ENCODE measurements at places on chromosomes 3 and 15.

GRCh38 chr15:93716615-93717231 lies 514.6 kb upstream of the MCTP2 start:
- DNase-seq, result no peak

GRCh38 chr3:54274607-54275006 lies 152.3 kb downstream of the CACNA2D3 start:
- no peak for DNase-seq

GRCh38 chr3:173217127-173217526 lies 76.1 kb upstream of the SPATA16 start:
- DNase-seq, result no peak

DNA sequence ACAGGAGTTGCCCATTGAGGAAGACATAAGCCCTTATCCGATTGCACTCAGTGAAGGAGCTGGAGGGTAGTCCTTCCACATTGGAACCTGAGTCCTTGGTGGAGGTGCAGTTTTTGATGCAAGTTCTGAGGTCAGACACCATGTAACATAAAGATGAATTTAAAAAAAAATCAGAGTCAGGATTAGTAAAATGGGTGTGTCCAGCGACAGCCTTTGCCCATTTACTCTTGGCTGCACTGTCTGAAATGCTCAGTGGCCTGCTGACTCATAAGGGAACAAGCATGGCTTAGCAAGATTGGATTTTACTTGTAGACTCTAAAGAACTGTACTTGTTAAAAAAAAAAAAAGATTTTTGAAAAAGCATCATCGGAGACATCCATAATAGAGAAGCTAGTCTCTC lies 241.1 kb upstream of the TOPAZ1 start:
- DNase-seq, result no peak

DNA sequence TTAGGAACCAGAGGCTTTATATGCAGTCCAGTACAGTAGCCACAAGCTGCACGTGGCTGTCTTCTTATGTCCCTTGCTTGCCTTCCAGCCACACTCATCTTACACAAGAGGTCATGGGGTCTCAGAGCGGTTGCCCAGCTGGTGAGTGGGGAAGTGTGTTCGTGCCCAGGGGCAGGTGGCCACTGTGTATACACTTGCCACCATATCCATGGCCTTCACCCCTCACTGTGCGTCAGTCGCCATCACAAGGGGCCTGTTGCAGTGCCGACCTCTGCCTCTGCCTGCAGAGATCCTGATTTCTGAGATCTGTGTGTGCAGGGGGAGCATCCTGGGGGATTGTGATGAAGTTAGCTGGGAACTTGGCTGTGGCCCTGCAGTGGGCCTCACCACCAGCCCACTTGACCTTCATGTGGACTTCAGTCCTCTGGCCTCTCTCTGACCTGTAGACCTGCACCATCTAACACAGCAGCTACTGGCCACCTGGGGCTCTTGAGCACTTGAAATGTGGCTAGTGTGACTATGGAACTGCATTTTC lies 43.1 kb upstream of the SACM1L start:
- DNase-seq, result no peak

DNA sequence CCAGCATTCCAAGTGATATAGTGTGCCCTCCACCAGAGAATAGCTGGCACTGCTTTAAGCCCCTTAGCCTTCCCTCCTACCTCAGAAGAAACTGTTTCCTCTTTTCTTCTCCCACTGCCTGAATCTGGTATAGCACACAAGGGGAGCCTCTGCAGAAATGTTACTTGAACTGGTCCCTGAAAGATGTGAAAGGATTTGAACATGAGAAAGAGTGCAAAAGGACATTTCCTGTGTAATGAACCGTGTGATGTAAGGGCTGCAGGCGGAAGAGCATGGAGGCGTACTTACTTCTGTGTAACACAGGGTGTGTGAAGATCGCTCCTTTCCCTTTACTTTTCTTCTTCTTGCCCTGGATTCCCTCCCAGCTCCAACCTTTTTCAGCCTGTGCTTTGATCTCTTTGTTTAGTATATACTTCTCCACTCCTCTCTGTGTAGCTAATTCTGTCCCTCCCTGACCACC lies 8.4 kb downstream of the TMOD3 start:
- DNase-seq, result no peak

DNA sequence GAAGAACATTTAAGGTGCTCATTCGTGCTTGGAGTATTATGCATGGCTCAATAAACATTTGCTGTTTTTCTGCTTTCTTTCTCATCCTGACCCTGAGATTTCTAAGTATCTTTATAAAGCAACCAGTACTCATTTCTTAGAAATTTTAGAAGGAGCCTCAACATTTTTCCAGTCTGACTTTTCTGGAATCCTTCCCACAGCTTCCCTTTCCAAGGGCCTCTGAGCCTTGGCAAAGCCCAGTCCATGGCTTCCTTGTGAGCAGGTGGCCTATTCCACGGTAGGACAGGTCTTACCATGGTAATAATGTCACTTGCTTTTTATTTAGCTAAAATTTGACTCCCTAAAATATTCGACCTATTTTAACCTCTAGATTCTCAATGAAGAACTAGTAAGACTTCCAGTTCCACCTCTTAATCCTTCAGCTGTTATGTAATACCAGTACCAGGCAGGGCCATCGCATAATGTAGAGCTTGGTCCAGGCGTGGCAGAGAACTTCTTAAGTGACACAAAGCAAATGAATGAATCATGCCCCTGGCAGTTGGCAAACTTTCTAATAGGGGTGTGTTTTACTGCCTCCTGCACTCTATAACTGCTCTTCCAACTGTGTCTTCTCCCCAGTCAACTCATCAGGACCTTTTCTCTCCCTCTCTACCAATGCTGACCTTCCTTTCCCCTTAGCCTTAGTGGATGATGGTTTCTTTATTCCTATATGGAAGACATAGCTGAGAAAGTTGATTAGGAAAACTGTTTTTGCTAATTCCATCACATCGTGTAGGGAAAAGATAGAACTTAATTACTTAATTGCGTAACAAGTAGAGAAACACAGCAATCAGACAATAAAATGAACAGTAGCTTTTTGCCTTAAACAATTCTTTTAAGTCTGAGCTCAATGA lies 894 bp upstream of the TM4SF4 start:
- DNase-seq, result no peak

DNA sequence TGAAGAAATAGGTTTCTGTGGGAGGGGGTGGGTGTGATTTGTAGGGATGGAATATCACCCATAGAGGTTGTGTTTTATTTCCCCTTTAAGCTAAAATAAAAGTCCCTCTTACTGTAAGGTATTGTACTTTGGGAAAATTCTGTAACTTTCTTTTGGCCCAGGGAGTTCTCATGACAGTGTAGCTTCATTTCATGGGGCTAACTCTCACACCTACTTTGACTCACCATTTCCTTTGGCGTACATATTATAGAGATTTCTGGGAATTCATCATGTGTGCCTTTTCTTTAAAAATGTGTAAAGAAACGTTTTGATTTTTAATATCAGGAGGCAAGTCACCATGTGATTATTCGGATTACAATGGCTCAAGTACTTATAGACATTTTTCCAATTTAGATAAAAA lies 477.7 kb upstream of the CFAP20DC start:
- no peak for DNase-seq

DNA sequence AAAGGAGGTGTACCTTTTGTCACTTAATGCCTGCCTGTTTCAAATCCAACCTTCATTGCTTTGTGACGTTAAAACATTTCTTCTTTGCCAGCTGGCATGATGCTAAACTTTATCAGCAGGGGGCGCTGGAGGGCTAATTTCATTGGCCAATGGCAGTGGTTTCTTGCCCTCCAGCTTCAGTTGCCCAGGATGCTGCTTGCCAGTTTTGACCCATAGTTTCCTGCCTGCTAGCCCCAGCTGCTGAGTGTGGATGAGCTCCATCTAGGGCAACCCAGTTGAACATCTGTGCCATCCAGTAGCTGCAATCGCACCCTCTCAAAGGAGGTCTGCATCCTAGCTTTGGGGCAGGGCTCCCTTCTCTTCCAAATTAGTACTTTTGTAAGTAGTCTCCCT lies 22.1 kb downstream of the ACKR2 start:
- peak; percentile 52 for DNase-seq

GRCh38 chr3:90054311-90054710 lies 946.9 kb downstream of the EPHA3 start:
- no peak for DNase-seq

DNA sequence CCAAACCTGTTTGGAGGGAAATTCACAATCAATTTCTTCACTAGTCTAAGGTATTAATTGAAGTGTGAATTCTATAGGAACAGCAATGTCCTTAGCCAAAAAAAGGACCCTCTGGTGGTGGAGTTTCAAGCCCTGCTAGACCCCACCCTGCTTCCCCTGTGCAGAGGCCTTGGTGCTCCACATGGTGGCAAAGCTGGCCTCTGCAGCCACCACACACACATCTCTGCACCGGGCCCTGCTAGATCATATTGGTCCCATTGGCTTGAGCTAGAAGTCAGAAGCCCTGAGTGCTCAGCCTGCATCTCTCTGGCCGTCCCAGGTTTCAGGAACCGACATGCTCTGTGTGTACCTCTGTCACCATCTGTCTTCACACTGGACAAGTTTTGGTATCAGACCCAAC lies 220.9 kb upstream of the TRIM42 start:
- DNase-seq, result no peak

- DNase-seq, result no peak
These were observed 130.4 kb downstream of the ZNF385D start for GRCh38 chr3:21620511-21621155.

- DNase-seq, result no peak
These were observed 129.4 kb downstream of the LPP start for GRCh38 chr3:188283347-188283746.

DNA sequence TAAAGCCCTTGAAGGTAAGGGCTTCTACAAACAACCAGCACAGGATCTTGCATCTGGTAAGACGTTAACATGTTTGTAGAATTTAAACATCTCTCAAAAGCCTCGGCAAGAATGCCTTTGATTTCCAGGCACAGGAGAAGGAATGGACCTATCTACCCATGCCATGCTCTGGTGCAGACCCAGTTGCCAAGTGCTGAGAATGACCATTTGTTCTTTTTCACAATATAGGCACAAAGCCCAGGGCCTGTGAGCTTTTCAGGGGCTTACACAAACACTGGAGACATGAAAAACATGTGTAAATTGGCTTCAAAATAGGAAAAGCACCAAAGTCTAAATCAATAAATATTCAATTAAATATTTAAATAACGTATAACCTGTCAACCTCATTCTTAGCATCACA lies 266.9 kb upstream of the TTC14 start:
- DNase-seq, result no peak

DNA sequence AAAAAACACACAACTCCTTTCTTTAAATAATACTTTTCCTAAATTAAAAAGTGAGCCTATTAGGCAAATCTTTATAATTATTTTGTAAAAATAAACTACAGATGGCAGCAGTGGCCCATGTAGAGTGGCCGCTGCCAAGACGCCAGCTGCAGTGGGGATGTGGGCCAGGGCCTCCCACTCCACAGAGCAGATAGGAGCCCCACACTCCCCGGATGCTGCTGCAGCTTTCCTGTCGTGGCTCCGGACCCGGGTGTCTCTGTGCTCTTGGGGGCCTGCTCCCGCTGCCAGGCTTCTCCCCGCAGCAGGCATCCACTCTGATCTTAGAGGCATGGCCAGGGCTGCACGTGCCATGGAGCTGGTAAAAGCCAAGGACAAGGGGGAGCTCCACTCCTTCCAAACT lies 67.5 kb downstream of the PROS1 start:
- DNase-seq, result no peak

GRCh38 chr15:59741274-59741906 lies 52.3 kb upstream of the BNIP2 start:
- no peak for DNase-seq

GRCh38 chr15:39629371-39629770 lies 48.5 kb downstream of the THBS1 start:
- no peak for DNase-seq

DNA sequence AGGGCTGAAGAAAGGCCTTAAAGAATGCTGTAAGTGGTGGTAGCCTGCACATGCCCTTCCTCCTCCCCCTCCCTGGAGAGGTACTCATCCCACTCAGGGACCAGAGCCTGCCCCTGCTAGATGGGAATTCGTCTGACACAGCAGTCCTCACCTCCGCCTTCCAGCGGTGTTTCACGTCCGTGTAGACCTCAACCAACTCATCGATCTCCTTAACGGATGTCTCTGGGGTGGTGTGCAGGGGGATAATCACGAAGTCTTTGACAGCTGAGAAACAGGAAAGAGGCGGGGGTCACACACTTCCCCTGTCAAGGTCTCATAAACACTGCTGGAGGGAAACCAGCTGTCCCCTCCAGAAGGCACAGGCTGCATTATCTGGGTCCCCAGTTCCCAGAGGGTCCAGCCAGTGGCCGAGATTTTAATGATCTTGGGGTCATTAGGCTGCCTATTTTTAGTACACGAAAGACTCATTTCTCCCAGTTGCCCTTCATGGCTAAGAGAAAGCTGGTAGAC lies 9.9 kb downstream of the DNASE1L3 start:
- no peak for DNase-seq

DNA sequence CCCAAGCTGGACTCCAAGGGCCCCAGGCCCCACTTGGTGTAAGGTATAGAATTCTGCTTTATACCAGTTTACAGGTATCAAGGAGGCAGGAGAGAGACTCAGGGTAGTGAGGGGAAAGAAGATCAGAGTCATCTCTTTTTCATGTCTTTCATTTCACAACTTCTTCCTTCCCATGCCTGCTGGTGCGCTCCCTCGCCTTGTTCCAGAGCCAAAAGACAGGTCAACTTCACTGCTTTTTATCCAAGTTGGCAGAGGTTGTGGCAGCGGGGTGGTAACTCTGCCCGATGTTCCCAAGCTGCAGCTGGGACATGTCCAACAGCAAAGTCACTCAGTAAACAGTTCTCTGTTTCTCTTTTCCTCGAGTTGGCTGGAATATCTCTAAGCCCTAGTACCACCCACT lies 86.3 kb upstream of the TCF12 start:
- DNase-seq, result no peak

DNA sequence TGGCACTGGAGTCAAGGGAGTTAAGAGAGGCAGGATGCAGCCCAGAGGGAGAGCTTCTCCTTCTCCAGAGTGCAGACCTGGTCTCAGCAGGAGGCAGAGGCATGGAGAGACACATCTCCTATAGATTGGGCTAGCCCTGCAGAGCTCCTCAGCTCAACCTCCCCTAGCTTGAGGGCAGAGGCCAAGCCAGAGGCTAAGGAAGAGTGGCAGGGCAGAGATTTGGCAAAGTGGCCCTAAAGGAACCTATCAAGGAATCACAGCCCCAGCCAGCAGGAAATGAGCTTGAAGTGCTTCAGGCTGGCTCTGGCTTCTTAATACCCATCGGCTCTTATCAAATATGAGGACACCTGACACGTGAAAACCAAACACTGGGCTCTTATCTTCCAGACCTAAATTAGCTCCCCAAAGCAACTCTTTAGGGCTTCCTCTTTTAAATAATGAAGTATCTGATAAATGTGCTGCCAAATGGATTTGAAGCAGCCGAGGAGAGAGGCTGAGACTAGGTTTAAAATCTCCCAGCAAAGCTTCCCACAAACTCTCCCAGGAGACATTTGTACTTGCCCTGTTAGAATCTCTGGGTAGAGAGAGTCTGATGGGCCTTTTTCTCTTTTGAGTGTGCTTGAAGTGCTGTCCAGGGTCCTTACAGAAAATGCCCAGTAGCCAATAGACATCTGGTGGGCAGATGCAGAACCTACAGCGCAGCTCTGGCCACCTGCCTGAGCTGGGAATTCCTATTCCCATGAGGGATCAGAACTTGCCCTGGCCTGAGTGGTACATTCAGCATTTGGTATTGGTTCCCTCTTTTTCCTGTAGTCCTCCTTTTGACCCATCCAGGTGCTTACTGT lies 271.4 kb downstream of the CLSTN2 start:
- no peak for DNase-seq

GRCh38 chr15:58227706-58228543 lies 89.7 kb downstream of the AQP9 start:
- DNase-seq, result no peak

- no peak for DNase-seq
These were observed 52.6 kb upstream of the ULK4 start for GRCh38 chr3:42014458-42014920.

All from caudate nucleus (tissue), 63 donors.